ENCODE measurements at places on chromosomes 1 and 21.

DNA sequence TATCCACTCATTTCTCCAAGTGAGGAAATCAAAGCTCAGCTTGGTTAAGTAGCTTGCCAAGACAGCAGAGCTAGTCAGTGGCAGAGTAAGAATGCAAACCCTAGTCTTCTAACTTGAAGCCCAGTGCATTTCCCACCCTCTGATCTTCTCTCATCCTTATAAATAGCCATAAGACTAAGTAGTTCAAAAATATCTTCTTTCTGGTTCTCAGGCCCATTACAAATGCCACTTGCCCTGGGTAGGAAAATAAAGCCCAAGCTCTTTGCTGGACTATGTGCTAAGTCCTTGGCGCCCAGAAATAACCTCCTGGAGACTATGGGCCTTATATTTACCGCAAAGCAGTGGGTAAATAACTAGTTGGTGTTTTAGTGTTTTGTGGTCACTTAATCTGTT lies 505.8 kb downstream of the PLPP3 start:
- no peak for DNase-seq

DNA sequence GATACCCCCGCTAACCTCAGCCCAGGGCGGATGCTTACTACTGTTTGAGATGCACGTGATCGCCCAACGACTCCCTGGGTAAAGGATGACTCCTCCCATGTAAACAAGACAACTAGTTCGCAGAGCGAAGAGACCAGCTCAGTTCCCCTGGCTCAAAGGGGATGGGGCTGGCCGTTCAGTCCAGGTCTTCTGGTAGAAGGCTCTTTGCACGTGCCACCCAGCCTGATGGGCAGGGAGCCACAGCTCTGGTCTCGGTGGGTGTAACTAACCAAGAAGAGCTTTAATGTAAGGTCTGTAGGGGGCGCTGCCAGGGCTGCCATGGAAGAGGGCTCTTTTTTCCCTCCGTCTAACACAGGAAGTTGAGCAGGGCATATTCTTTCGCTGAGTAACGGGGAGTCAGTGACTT lies 49.4 kb upstream of the PARP1 start:
- no peak for DNase-seq

- no peak for DNase-seq
These were observed 16.7 kb downstream of the MACF1 start for GRCh38 chr1:39220891-39221870.

GRCh38 chr21:30240661-30241060 lies 24.8 kb upstream of the CLDN8 start:
- no peak for DNase-seq

- no peak for DNase-seq
These were observed 29.4 kb upstream of the TRIM17 start for GRCh38 chr1:228445843-228446650.

DNA sequence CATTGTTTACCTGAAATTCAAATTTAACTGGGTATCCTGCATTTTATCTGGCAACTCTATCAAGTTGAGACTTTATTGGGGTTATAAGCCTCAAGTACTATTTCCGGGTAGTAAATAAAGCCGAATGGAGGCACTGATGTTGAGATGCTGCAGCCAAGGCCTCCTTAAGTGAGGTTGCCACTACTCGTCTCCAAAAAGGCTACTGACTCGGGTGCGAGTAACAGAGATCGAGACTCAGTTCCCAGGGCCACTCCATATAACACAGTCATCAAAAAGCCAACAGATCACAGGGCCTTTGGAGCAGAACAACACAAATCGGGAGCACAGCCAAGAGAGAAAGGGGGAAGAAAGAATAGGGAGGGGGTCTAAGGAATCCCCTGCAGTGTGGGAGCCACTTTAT lies 524 bp downstream of the COPA start:
- no peak for DNase-seq

- no peak for DNase-seq
These were observed 102.7 kb downstream of the ADARB1 start for GRCh38 chr21:45177039-45177438.

GRCh38 chr1:205706601-205707502 lies 26.5 kb upstream of the SLC45A3 start:
- no peak for DNase-seq

GRCh38 chr1:202959276-202959620 lies 1.1 kb upstream of the ADIPOR1 start:
- DNase-seq: peak; percentile 86

- DNase-seq: no peak
These were observed 428.4 kb downstream of the BRINP3 start for GRCh38 chr1:190049314-190049713.

DNA sequence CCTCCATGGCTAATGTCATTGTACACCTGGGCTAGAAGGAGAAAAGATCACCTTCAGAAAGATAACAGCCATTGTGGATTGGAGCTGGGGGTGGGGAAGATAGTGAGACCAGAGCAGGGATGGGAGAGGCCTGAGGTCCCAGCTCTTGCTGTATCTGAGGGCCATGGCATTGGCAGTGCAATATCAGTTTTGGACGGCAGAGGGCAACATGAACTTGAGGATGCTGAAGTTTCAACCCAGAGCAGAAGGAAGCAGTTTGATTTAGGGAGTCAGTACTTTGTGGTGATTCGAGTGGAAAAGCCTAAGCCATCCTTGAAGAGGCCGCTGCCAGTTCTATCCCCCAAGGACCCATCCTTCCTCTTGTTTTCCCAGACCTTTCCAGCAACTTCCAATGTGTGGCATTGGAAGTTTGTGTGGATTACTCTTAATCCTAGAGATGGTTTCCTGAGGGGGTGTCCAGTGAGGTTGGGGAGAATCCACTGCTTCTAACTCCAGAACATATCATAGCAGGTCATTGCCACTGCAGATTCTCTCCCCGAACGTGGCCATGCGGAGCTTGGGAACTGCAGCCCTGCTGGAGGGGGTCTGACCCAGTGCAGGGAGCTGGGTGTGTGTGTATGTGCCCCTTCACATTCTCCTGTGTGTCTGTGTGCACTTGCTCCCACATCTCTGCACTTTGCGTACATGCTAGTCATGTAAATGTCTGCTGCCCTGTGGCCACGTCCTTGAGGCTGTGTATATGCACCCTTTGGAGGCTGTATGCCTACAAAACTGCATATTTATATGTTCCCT lies 24.1 kb downstream of the SLC26A9 start:
- peak; percentile 95 for DNase-seq

DNA sequence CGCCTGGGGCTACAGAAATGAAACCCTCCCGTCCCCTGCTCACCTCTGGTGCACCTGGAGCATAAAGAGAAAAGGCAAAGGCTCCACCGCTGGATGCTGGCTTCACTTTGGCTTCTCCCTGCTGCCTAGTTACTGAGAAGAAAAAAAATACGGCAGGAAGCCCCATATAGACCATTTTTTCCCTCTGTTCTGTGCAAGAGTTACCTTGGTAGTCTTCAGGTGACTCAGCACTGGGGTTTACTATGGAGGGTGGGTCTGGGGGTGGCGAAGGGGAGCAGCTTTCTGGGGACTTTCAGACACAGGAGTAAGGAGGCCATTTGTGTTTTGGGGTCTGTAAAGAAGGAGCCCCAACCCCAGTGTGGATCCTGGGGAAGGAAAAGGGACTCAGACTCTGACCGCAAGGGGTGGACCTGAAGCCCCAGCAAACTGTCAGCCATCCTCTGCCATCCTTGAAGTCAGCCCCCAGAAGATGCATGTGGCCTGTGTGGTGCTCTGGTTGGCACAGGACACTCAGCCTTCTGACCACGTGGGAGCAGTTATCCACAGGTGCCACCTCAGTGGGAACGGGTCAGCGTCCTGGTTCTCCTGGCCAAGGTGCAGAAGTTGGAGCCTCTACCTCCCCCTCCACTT lies 25.9 kb upstream of the EPS8L3 start:
- no peak for DNase-seq

DNA sequence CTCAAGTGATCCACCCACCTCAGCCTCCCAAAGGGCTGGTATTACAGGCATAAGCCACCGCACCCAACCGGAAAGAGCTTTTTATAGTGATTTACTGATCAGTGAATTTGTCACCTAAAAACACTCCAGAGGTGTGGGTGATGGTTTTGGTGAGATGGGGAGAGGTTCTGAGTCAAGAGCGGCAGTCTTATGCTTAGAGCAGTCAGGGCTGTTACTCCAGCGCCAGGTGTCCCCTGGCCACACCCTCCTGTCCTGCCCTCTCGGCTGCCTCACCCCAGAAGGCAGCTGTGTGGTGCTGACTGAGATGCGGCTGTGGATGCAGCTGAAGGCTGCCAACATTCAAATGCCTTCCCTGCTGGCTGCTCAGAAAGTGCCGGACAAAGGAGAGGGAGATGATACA lies 94.5 kb upstream of the LPGAT1 start:
- DNase-seq: peak; percentile 65

GRCh38 chr1:31669786-31670592 lies 25.3 kb upstream of the PEF1 start:
- peak; percentile 97 for DNase-seq

DNA sequence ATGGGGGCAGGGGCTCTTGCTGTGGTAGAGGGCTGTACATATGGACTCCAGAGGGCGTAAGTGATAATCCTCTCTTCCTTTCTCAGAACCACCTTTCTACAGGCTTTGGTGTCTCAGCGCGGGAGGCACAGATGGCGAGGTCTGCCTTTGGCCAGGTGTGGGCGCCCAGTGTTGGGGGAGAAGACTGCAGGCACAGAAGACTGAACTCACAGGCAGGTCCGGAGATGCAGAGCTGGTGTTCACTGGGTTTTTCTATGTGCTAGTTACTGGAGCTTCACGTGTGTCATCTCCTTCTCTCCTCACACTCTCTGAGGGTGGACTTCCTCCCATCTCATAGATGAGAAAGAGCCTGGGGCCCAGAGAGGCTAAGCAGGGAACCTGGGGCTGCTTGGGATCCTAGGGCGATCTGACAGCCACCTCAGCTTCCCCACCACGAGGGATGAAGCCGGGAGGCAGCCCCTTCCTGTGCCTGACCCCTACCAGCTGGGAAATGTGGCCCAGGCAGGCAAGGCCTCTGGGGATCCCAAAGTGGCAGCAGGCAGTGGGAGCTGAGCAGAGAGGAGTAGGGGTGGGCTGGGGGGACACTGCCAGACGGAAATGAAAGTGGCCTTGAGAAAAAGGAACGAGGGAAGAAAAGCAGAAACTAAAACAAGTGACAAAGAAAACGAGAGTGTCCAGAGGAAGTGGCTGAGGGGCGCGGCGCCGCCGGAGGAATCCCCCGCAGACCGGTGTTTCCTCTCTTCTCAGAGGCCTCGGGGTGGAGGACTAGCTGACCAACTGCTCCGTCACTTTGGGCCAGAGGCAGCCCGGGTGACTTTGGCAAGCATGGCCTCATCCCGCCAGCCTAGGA lies 191.6 kb downstream of the HIVEP3 start:
- DNase-seq: no peak

DNA sequence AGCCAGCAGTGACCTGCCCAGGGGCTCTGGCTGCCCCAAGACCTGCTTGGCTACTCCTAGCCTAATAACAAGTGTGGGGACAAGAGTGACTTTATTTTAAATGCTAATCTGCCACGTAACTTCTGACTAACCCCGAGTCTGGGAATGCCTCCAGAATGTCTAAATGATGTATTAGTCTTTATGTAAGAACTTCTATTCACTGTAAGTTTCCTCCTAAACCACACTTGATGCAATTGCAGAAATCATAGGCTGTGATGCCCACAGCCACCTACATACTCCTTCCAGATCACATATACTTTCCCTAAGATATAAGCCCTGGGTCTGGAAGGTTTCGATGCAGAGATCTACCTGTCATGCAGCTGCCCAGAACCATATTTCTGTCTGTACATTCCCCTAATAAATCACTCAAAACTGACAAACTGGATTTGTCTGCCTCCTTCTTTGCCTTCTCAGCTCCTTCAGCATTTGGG lies 5.9 kb upstream of the VPS45 start:
- DNase-seq: peak; percentile 80

- no peak for DNase-seq
These were observed 12.3 kb upstream of the OTUD3 start for GRCh38 chr1:19869929-19870328.

- no peak for DNase-seq
These were observed 41.7 kb downstream of the EDN2 start for GRCh38 chr1:41442697-41443251.

GRCh38 chr1:177065430-177065829 lies 99.1 kb downstream of the ASTN1 start:
- no peak for DNase-seq

DNA sequence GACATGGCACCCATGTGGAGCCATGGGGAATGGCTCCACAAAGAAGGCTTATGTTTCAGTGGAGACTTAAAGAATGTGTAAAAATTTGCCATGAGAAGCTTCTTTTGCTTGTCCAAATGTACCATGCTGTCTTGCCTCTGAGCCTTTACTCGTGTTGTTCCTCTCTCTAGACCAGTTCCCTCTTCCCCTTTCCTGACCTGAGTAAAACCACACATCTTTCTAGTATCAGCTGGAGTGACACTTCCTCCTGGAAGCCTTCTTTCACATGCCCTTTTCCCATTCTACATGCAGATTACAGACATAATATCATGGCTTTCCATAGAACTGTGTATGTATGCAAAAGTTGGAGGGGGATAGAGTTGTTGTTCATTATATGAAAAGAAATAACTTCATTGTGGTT lies 13.6 kb upstream of the GPX7 start:
- no peak for DNase-seq

DNA sequence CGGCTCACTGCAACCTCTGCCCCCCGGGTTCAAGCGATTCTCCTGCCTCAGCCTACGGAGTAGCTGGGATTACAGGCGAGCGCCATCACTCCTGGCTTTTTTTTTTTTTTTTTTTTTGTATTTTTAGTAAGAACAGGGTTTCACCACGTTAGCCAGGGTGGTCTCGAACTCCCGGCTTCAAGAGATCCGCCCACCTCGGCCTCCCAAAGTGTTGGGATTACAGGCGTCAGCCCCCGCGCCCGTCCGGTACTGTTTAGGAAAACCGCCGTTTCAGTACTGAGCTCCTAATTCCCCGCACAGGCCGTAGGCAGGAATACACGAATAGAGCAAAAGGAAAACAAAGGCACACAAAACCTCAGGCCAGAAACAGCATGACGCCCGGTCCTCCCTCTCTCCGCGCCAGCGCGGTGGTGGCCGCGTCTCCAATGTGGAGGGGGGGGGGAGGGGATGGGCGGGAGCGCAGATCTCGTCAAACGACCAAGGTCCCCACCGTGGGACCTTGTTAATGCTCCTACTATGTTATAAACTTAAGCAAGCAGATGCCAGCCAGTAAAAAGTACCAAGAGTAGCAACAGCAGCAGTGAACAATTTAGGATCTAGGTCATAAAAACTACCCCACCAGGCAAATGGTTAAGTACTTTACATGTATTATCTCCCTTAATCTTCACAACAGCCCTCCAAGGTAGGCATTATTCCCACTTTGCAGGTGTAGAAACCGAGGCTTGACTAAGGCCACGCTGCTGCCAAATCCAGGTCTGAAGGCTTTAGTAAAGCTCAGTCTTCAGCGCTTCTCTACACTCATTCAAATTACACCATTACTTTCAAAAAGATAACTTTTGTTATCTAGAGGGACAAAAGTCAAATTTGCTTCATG lies 648 bp upstream of the ADAR start:
- DNase-seq: peak; percentile 55

- peak; percentile 55 for DNase-seq
These were observed 33.7 kb upstream of the FBXO28 start for GRCh38 chr1:224080115-224080774.

GRCh38 chr1:89025928-89026327 lies 3.3 kb upstream of the GBP3 start:
- DNase-seq: no peak

GRCh38 chr1:211007830-211008229 lies 126.1 kb downstream of the KCNH1 start:
- no peak for DNase-seq

- DNase-seq: peak; percentile 8
These were observed 134.2 kb downstream of the GDAP2 start for GRCh38 chr1:117795190-117795589.

GRCh38 chr1:180229483-180230415 lies at the start of gene LHX4:
LHX4 (plus strand) TSS chr1:180230264; CDS start chr1:180230530, 266 bp downstream.
- DNase-seq: peak; percentile 36

All from MCF 10A (cell line).